ENCODE measurements at places on chromosomes 5 and 9.

- DNase-seq, result no peak
Observed at GRCh38 chr5:1641041-1641440, 117.3 kb upstream of the LPCAT1 start.

DNA sequence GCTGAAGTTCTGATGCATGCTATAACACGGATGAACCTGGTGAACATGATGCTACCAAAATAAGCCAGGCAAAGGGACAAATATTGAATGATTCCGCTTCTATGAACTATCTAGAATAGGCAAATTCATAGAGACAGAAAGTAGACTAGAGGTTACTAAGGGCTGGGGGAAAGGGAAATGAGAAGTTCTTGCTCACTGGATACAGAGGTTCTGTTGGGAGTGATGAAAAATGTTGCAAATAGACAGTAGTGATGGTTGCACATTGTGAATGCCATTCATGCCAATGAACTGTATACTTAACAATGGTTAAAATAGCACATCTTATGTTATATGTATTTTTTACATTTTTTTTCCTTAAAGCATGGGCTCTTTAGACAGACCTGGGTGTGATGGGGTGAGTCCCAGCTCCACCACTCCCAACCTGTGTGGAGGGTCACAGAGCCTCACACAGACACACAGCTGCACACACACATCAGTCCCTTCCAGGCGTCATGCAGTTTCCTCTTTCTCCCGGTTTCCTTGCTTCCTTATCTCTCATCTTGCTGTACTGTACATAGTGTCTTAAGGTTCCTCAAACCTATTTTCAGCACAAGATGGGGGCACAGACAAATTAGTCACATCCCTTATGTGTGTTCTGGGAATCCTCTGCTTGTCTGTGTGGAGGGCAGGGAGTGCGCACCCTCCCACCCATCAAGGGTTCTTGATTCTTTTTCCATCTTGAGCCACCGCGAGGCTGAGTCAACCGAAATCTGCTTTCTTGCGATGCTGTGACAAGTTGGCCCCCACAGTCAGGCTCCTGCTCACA lies 192.9 kb downstream of the CRB2 start:
- DNase-seq, result peak; percentile 65

- DNase-seq, result no peak
Observed at GRCh38 chr5:54804086-54804485, 181.3 kb downstream of the ESM1 start.

- DNase-seq, result no peak
Observed at GRCh38 chr5:149740341-149740740, 10.2 kb downstream of the PPARGC1B start.

- no peak for DNase-seq
Observed at GRCh38 chr9:137715321-137715720, 96.5 kb downstream of the EHMT1 start.

DNA sequence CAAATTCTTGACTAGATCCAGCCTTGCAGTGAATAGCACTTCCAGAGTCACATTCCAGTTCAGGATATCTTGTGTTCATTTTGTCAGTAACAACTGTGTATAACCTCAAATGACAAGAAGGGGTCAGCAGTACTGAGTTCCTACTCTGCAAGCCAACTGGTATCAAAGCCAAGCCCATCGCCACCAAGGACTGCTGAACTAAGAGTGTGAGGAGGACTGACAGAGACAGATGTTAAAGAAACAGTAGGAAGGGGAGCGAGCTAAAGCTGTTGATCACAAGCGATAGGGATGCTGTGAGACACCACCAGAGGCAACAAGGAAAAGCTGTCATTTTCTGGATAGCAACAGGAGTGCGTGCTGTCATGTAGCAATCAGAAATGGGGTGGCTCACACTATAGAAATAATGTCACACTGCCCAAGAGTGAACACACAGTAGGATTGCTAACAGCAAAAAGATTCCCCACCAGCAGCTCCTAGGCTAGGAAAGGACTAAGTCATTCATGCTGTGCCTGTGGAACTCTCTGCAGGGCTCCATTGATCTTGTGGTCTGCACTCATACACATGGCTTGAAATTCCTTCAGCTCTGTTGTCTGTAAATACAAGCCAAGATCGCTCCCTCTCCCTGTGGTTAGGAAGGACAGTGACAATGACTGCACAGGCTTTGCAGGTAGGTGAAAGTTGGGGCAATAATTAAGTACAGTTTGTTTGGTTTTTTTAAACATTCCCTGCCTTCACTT lies 658.6 kb downstream of the NR2F1-AS1 start:
- DNase-seq, result no peak

- no peak for DNase-seq
Observed at GRCh38 chr5:105868038-105868780, 1802.5 kb downstream of the EFNA5 start.

- DNase-seq, result no peak
Observed at GRCh38 chr5:61993295-61993927, 312.6 kb upstream of the KIF2A start.

DNA sequence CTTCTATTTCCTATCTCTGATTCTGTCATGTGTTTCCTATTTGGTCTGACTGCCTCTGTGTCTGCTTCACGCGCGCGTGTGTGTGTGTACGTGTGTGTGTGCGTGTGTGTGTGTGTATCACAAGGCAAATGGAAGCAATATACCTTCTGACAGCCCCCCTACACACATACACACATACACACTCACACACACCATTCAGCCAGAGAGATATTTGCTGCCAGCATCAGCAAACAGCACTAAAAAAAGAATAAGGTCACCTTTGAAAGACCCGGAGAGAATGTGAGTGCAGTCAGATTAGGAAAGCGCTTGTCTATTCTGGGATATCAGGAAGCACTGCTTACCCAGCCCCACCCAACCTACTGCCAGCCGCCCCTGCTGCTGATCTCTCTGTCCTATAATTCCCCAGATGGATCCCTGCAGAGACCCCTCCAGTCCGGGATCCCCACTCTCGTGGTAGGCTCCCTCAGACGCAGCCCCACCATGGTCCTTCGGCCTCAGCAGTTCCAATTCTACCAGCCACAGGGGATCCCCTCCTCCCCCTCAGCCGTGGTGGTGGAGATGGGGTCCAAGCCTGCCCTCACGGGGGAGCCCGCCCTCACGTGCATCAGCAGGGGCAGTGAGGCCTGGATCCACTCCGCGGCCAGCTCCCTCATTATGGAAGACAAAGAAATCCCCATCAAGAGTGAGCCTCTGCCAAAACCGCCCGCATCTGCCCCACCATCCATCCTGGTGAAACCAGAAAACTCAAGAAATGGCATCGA lies 45.7 kb downstream of the PLAC8L1 start:
- no peak for DNase-seq

DNA sequence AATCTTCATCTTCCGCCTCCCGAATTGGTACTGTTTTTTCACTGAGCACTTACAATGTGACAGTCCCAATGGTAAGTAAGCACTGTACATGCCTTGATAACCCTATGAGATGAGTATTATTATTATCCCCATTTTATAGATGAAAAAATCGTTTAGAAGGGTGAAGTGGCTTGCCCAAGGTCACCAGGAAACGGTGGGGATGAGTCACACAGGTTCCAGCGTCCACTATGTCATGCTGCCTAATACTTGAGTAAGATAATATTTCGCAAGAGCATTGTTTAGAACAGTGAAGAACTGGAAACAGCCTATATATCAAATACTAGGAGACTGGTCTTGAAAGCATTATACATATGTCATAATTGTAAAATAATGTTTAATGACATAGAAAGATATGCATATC lies 12.9 kb downstream of the HAND1 start:
- DNase-seq, result no peak

DNA sequence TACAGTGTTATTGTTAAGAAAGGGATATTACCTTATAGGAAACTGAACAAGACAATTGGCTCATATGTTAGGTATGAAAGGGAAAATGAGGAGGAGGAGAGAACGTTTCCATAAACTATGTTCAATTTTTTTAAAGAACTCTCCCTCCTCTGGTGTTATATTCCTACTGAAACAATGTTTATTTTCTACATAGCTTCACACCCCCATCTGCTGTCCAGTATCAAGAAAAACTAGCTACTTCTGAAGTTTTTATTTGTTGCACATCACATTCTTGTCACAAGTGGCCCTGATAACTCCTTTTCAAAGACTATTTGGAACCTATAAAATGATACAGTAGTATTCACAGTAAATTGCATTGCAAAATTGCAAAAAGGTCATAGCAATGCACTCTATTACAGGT lies 223.4 kb upstream of the FAM174A start:
- no peak for DNase-seq
